Psoas muscle (tissue), 8 donors: ENCODE measurements at places on chromosomes 16 and 17.
A peak's percentile ranks its signal among the peaks of the same experiment; 100 is the strongest.

DNA sequence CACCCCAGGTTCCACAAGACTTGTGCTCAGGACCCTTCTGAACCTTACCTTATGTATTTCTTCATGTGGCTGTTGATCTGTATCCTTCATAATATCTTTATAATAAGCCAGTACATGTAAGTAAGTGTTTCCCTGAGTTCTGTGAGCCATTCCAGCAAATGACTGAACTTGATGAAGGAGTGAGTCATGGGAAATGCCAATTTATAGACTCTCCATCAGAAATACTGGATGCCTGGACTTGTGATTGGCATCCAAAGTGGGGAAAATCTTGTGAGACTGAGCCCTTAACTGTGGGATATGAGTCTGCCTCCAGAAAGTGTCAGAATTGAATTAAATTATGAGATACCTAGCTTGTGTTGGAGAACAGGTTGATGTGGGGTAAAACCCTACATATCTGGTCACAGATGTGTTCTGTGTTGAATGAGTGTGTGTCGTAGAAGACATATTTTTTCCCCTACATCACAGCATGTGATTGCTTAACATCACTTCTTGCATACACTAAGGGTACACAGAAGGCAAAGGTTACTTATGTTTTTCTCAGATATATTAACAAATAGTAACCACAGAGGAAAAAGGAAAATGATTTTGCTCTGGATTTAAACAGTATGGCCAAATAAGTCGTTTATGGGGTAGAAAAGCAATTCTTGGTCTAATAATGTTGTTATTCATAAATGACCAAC is 70.2 kb upstream of the NETO2 start:
- DNase-seq, result no peak

DNA sequence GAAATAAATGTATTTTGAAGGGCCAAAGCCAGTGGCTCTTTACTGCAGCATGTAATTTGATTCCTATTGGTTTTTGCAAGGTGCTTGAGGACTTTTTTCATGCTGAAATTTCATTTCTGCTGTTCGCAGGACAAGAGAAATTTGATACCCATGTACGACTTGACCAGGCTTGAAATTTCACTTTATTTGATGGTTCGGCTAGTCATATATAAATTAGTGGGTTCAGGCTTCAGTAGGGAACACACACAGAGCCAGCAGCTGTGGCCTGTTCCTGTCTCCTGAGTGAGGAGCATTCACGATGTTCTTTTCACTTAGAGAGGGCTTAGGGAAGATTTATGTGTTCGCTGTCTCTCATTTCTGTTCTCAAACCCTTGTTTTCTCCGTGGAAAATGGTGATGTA is 258.4 kb upstream of the CACNG5 start:
- DNase-seq, result no peak

- DNase-seq, result no peak
These were observed 1239.8 kb upstream of the GOT2 start for GRCh38 chr16:59973966-59974365.

- DNase-seq, result no peak
These were observed 17.5 kb upstream of the CBX8 start for GRCh38 chr17:79814127-79814973.

- DNase-seq, result peak; percentile 99
These were observed 115.8 kb downstream of the NPIPB11 start for GRCh38 chr16:29290631-29291247.

GRCh38 chr16:20910781-20911321 is 10.3 kb downstream of the LYRM1 start:
- DNase-seq, result no peak

GRCh38 chr17:67121316-67121891 is 77.0 kb downstream of the CACNG1 start:
- no peak for DNase-seq

GRCh38 chr16:11329071-11329491 is 16.2 kb upstream of the RMI2 start:
- DNase-seq, result no peak

- no peak for DNase-seq
These were observed 26.3 kb downstream of the ACTG1 start for GRCh38 chr17:81486199-81486810.

- no peak for DNase-seq
These were observed 24.4 kb upstream of the RSL1D1 start for GRCh38 chr16:11875721-11876120.

- DNase-seq, result no peak
These were observed 46.1 kb upstream of the SLC25A19 start for GRCh38 chr17:75335315-75335714.

DNA sequence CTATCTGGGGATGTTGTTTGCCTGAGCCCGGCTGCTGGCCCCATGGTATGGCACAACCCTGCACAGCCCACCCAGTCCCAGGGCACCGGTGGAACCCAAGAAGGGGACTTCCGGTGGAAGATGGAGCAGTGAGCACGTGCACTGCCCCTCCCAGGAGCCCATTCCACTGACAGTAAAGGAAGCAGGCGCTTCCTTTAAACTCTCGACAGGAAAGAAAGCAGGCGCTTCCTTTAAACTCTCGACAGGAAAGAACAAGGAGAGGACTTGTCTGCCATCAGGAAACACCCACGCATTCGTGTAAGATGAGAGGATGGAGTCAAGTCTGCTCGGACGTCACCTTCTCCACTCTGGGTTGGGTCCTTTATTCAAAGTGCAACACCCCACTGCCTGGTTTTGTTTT is 53.7 kb downstream of the IL21R start:
- no peak for DNase-seq

DNA sequence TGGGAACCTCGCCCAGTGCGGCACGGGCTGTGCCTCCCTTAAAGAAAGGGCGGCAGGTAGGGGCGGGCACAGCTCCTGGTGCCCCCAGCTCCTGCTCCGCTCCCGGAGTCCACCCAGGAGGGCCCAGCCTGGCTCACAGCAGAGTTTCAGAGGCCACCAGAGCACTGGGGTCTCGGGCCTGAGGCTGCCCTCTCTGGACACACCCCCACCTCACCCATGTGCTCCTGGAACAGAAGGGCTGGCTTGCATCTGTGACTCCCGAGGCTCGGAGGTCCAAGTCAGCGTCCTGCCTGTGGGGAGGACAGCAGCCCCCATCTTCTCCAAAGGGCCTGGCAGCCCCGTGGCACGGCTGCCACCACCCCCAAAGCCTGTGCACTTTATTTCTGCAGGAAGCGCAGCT is 62.7 kb downstream of the RBFOX3 start:
- DNase-seq, result peak; percentile 34

GRCh38 chr17:42065201-42065600 is 14.8 kb upstream of the C17orf113 start:
- DNase-seq, result no peak

DNA sequence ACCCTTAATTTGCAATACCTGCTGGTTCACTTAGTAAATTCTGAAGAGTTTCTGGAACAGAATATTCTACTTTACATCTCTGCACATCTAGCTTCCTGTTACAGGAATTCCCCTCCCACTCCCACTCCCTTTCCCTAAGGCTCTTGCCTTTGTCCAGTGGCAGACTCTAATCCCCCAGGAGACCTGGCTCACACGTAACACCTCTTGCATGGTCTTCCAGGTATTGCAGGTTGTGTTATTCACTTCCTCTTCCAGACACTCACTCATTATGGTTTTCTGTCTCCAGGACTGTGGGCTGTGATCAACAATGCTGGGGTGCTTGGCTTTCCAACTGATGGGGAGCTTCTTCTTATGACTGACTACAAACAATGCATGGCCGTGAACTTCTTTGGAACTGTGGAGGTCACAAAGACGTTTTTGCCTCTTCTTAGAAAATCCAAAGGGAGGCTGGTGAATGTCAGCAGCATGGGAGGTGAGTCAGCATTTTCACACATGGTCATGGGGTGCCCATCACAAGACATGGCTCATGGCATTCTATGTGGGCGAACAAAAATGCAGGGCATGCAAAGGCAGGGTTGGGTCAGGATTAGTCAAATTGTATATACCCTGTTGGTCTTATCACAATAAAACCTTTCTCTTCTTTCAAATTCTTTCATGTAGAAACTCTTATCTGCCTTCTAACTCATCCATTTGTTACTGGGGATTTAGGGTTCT is 35.8 kb downstream of the HSD17B2 start:
- no peak for DNase-seq

DNA sequence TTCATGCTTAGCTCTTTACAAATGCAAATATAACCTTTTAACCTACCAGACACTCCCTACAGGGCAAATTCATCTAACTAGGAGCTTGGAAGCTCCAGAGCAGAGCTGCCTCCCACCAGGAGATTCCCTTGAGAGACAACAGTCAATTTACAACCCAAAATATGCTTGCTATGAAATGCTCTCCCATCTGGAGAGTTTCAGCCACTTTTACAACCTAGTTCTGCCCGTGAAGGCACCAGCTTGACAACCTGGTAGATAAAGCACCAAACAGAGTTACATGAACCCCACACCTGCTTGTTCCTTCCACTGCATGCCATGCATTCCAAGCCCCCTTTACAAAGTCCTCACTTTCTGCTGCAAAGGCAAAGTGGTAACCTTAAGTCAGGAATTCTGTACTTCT is 215.3 kb upstream of the KIF2B start:
- no peak for DNase-seq

- no peak for DNase-seq
These were observed 134.0 kb upstream of the IRX6 start for GRCh38 chr16:55189682-55190636.

DNA sequence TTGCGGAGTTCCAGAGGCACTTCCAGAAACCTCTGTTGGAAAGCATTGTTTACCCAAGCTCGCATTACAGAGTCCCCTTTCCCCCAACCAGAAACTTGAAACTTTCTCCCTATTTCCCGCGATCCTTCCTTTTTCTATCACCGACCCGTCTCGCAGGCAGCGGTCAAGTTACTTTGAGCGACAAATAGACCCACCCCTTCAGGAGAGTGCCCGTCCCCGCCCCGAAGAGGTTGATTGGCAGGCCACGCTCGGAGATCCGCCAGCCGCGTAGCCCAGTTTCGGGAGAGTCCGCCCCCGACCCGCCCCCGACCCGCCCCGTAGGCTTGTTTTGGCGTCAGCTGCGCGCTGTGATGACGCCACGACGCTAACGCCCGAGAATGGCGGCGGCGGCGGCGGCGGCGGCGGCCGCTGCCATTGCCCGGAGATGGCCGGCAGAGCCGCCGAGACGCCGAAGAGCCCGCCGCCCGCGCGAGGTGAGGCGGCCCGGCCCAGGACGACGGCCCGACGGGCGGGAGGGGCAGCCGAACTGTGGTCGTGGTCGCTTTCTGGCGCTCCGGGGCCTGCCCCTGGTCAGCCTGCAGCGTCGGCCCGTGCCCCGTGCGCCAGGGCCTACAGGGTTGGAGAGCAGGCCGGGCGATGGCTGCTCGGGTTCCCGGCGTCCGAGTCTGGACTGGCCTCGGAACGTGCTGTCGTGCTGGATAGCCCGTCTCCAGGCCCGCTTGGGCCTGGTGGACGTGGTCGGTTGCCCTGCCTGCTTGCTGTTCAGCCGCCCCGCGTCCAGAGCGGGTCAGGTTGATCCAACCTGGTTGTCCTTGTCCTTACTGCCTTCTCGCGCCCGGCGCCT is at the start of gene PSKH1:
Gene PSKH1, plus strand, starts transcription at position 356 of the 844 bp plus-strand sequence. CDS start 15,496 bp downstream, outside the sequence.
- peak; percentile 97 for DNase-seq

DNA sequence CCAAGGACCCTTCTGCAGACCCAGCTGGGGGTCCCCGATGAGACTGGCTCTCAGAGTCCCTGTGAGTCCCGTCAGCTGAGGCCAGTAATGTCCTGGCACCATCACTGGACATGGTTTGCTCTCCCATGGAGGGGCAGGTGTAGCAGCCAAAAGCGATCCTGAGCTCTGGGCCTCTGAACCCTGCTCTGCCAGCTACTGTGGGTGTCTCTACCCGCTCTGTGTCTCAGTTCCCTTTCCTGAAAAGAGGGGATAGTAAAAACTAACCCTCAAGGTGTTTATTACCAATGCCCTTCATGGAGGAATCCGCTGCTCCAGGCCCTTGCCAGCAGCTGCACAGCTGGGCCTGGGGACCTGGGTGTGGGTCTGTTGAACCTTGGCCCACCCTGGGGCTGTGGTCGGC is 8.8 kb downstream of the TUBB3 start:
- no peak for DNase-seq

- DNase-seq, result no peak
These were observed 45.0 kb downstream of the SLC7A5 start for GRCh38 chr16:87824016-87824990.

DNA sequence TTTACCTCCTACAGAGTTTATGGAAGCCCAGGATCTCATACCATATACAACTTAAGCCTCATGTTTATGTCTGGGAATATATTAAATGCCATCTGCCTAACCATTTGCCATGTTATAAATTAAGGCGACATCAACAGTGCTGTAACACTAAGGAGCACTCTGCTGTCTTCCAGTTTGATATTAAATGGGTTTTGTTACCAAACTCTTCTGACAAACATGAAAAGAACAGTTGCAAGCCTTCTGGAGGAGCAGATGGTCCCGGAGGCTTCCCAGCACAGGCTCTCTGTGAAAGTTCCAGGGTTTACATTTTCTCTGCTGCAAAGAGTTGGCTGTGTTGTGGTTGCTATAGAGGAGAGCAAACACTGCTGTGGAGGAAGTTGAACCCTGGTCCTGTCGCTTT is 545.3 kb upstream of the SALL1 start:
- DNase-seq, result no peak

DNA sequence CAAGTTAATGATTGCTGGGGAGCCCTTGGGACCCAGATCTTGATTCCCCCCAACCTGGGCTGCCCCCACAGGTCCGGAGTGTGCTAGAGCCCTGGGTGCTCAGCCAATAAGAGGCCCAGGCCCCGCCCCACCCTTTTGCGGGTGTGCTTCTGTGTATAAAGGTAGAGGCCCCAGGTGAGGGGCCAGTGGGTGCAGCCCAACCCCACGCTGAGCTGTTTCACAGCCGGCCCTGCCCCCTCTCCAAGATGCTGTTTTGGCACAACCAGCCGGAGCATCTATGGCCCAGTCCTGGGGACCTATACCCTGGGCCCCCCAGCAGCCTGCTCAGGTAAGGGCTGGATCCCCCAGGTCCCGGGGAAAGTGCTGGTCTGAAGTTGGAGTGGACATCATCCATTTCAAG is 11.8 kb upstream of the STAC2 start:
- no peak for DNase-seq

DNA sequence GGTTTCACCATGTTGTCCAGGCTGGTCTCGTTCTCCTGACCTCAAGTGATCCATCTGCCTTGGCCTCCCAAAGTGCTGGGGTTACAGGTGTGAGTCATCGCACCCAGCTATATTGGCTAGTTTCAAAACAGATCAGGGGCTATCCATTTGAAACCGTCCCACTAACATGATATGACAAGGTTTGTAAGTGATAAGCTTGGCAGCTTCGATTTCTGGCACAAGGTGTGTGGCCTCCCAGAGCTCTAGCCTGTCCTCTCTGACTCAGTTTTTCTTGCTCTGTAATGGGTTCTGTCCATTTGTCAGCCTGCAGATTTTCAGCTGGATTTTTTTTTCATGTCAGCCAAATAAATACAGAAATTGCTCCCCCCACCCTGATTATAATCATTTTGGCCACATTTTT is 31.8 kb upstream of the TENT4B start:
- no peak for DNase-seq

GRCh38 chr16:17395849-17396480 is 74.8 kb downstream of the XYLT1 start:
- no peak for DNase-seq
